ENCODE measurements at places on chromosomes 7 and 10.

DNA sequence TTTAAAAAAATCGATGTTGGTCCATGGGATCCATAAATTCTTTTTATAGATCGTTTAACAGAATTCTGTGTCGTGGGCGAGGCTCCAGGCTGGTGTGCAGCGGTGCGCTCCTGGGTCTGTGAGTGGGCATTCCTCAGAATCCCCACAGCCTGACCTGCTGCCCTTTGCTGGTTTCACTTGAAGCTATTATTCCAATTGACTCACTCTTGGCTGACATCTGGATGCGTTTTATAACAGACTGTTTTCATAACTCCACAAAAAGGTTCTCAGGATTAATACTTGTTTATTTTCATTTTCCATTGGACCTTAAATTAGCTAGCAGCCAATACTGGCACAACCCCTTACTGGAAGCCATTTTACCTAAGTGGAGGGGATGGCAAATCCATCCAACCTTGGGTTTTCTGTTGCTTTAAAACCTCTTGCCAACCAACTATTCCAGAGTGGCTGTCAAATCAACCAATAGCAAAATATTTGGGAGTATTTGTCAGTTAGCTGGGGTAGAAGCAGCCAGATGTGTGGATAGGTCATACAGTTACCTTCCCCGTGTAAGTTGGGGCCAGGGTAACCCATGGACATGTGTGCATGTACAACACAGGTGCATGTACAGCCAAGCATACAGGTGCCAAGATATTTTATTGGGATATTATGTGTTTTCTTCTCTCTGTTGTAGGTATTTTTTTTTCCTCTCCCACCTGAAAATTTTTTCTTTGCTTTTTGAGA is 160.7 kb upstream of the ZNF32 start:
- no peak for DNase-seq

- DNase-seq: no peak
Measured at GRCh38 chr10:52474265-52474664, 160.2 kb downstream of the DKK1 start.

DNA sequence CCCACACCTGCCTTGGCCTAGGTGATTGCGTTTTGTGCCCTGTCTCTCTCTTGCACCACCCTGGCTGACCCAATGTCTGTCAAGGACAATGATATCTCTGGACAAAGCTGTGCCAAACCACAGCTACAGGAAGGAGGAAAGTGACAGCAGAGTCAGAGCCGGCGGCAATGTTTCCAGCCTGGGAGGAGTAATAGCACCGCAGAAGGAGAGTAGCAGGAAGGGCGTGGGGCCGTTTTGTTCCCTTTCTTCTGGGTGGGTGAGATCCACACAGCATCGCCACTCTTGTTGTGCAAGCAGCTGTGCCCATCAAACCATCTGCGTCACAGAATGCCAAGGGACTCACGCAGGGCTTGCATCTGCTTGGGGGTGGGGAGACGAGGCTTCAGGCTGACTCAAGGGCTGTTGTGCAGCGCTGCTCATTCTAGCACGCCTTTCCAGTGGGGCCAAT is 341.6 kb upstream of the AUTS2 start:
- DNase-seq: no peak

DNA sequence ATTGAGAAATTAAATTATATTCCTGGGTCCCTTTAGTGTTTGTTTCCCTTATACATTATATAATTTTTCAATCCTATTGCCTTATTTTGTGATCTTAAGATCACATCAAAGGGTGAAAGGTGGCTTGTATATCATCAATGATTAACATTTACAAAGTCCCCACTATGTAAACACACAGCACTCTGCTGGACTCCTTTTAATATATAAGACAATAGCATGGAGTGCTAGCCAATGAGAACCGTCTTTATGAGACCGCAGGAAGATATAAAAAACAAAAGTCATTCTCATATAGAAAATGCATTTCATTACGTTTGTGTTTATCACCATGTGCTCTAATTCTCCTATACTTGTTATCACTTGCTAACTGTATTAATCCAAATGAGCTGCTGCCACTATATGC is 108.5 kb downstream of the HOXA1 start:
- no peak for DNase-seq

- DNase-seq: no peak
Measured at GRCh38 chr10:6624392-6624791, 44.3 kb upstream of the PRKCQ start.

- no peak for DNase-seq
Measured at GRCh38 chr10:49361178-49361554, 34.7 kb downstream of the DRGX start.

GRCh38 chr10:98170249-98171117 is 36.0 kb downstream of the R3HCC1L start:
- DNase-seq: peak; percentile 48

- no peak for DNase-seq
Measured at GRCh38 chr10:131818510-131819234, 82.1 kb upstream of the PPP2R2D start.

GRCh38 chr7:108340856-108341411 is 115.3 kb downstream of the NRCAM start:
- DNase-seq: no peak

GRCh38 chr10:104903433-104903832 is 262.3 kb downstream of the SORCS3 start:
- no peak for DNase-seq

- no peak for DNase-seq
Measured at GRCh38 chr10:131093795-131094366, 217.6 kb downstream of the TCERG1L start.

- no peak for DNase-seq
Measured at GRCh38 chr7:29478687-29479240, 84.9 kb upstream of the PRR15 start.

- peak; percentile 30 for DNase-seq
Measured at GRCh38 chr7:74289659-74290552, 699 bp downstream of the CLIP2 start.

DNA sequence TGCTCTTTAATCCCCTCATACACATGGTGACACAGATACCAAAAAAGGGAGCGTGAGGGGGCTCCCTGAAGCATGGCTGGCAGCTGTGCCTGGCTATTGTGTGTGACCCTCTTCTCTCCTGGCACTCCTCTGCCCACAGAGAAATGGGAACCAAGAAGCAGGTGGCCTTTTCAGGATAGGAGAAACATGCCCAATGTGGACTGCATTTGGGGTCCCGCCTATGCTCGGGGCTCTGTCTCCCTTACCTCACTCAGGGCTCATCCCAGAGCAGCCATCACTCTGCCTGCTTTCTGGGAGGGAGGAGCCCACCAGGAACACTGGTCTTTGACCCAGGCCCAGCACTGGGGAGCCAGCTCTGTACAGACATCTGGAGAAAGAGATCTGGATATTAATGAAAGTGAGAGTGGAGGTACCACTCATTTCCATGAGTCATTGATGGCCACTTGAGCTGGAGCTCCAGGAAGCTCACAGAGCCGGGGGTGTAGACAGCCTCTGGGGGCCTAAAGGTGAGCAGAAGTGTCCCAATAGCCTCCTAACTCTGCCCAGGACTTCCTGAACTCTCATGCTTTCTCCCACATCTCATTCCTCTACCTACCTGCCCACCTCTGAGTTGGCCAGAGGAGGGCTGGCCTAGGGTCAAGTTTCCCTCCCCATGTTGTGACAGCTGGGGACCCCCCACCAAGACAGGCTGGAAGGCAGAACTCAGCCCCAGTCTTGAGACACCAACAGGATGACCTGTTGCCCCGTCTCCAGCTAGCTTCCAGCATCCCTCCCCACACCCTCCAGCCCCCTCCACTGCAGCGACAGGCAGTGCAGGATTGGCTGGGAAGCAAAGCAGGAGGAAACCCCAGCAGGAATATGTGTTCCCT is 42.6 kb downstream of the DRGX start:
- no peak for DNase-seq

GRCh38 chr10:6553937-6554336 is 26.1 kb downstream of the PRKCQ start:
- DNase-seq: no peak
